ENCODE measurements at places on chromosomes 6 and 20.

DNA sequence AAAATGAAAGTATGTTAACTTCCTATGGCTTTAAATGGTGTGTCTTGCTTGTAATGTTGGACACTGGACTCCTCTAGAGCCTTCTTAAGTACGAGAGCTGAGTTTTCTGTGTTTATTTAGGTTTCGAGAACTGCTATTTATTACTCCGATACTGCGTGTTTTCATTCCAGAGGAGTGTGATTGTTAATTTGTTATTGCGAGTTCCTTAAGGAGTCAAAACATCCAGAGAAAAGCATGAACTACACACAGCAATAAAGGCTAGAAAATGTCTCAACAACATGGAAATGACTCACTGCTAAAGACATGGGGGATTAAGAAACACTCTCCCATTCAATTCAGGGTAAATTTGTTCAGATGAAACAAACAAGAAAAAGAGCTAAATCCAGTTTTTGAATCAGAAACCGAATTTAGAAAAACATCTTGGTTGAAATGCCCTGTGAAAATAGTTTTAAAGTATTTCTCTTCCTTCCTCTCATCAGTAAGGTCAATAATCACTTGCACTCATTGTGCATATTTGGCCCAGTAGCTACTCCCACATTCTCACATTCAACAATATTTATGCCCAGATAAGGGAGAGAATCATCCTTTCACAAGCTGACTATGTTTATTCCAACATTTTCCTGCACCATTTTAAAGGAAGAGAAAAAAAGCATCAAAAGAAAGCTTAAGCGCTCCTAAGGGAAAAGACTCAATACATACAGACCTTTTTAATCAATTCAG lies 36.0 kb downstream of the ATXN1 start:
- no peak for DNase-seq

GRCh38 chr20:2195614-2196013 lies 94.0 kb downstream of the STK35 start:
- no peak for DNase-seq

GRCh38 chr6:111808493-111808892 lies 64.8 kb downstream of the FYN start:
- DNase-seq, result no peak

DNA sequence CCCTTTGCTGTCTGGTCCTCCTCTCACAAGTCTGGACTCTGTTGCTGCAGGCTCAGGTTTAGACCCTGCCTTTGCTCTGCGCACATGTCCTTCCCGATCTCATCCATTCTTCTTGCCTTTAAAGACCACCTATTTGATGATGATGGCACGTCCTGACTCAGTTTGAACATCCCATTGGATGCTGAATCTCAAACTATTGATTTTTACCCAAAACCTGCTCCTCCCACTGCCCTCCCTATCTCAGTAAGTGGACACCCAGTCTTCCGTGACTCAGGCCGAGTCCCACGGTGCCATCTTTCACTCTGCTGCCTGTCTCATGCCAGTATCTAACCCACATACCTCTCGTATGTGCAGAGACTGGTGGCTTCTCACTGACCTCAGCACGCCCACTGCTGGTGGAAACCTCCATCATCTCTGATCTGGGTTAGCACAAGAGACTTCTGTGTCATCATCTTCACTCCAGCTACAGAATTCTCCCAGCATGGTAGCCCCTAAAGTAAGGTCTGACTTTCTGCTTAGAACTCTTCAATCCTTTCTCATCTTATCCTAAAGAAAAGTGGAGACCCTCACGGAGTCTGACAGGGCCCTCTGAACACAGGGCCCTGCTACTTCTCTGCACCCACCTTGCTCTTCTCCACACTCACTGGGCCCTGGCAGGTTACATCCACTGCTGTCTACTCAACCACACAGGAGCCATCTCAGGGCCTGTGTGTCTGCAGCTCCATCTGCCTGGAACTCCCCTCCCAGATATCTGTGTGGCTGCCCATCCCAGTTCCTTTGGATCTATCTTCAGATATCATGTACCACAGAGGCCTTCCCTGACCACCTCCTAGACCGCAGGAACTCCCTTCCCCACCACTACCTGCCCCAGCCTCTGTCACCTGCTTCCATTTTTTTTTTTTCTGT lies 387.1 kb upstream of the AGPAT4 start:
- no peak for DNase-seq

DNA sequence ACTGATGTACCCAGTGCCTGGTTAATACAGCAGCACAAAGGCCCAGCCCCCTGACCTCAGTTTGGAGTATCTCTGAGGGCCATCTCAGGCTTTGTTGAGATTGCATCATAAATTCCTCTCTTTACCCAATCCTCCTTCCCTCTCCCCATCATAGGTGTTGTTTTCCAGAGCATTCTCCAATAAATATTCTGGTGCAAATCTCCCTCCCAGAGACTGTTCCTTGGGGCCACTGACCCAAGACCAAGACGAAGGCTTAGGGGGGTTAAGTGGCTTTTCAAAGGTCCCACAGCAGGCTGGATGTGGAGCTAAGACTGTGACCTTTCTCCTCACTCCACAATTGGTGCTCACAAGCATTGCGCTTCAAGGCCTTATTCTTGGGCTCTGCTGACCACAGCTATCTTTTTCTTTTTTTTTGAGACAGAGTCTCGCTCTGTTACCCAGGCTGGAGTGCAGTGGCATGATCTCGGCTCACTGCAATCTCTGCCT lies 72.4 kb upstream of the ZMYND8 start:
- DNase-seq, result no peak

DNA sequence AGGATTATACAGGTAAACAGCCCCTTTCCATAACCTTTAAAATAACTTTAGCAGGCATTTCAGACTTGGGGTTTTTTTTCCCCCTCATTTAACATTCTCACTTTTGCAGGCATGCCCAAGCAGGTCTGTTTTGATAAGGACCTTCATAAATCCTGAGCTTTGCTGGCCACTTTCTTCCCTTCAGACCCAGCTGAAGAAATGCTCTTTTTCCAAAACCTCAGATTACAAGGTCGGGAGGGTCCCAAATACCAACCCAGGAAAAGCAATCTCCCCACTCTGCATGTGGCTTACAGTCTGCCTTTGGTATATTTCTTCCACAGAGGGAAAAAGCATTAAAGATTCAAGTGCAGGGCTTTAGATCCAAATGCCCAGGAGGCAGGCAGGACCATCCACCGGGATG lies 6.8 kb downstream of the NFATC2 start:
- DNase-seq, result no peak

DNA sequence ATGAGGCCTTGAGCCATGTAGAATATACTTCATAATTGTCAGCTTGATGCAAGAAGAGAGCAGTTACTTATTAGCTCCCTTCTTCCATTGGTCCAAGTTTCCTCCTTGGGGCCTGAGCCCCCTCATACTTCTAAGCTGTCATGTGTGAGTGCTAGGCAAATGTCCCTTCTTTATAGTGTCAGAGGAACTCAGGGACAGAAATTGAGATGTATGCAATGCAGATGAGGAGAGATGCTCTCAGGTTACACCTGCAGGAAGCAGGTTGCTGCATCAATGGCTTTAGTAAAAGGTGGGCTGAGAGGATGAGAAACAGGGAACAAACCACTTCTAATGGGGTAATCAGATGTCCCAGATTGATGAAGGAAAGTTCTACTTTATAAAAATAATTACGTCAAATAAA lies 6.7 kb upstream of the PDSS2 start:
- DNase-seq, result no peak

DNA sequence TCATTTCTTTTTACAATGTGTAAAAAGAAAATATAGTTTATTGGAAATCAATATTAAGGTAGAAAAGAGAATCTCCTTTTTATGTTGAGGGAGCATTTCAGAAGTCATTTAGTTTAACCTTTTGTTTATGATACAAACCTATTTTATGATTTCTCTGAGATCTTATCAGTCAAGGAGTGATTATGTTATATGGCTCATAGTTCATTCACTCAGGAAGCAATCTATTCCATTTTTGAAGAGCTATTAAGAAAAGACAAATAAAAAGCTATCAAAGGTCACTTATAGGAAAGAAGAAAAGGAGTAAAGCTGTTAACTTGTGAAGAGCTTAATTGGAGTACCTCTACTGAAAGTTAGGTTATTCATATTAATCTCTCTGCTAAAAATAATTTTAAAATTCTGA lies 526.6 kb upstream of the JAG1 start:
- no peak for DNase-seq

- DNase-seq, result no peak
These were observed 8.7 kb downstream of the CDS2 start for GRCh38 chr20:5135363-5136012.

- DNase-seq, result no peak
These were observed 58.8 kb upstream of the CNKSR3 start for GRCh38 chr6:154569156-154569862.

DNA sequence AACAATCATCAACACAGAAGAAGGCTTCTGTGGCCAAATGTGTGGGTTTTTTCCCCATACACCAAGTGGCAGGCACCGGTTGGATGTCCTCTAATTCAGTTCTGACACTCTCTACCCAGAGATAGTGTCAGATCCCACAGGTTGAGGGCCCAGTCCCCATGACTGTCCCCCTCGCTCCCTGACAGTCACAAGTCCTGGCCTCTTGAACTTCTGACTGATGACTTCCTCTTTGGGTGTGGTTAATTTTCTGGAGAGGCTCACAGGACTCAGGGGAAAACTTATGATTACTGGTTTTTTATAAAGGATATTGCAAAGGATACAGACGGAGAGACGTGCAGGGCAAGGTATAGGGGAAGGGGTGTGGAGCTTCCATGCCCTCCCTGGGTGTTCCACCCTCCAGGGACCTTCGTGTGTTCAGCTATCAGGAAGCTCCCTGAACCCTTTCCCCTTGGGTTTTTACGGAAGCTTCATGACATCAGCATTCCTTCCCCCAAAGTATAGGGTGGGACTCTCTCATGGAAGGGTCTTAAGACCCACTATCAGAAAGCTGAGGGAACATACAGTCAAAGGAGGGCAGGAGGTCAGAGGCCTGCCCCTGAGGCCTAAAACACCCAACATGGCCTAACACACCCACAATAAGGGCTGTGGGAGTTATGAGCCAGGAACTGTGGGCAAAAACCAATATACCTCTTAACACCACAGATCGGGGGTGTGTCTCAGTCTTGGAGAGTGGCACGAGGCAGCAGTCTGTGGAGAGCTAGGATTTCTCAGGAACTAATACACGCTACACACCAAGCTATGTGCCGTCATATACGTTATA lies 33.3 kb downstream of the FARS2 start:
- DNase-seq, result no peak

DNA sequence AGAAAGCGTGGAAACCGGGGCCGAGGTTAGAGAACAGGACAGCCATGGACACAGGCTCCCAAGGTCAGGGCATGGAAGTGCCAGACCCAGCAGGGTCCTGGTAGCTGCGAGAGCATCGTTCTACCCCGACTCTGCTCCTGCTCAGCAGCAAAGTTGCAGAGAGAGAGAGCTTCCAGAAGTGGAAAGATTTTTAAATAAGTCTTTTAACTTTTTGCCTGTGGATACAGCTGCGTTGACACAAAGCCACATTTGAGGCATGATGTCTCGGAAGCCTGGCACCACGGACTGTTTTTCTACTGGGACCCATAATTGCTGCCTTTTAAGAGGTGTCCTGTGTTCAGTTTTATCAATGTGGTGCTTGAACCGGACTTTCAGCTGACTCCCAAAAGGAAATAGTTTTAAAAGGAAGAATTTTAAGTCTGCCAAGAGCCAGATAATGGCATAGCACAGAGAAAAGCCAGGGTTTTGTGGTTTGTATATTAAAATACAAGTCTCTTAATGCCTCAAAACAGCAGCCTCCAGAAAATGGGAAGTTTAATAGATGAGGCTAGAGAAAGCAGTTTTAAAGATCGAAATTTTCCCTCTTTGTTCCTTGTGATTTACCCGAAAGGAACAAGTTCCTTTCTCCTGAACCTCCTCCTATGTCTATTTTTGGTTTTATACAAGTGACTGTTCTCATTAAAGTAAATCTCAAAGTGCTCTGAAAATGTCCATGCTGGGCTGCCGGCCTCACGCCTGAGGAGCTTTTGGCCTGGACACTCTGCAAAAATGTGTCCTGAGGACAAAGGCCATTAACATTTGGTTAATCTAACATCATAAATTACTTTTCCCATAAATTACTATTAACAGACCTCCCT lies 91.5 kb downstream of the RIN2 start:
- DNase-seq, result no peak

DNA sequence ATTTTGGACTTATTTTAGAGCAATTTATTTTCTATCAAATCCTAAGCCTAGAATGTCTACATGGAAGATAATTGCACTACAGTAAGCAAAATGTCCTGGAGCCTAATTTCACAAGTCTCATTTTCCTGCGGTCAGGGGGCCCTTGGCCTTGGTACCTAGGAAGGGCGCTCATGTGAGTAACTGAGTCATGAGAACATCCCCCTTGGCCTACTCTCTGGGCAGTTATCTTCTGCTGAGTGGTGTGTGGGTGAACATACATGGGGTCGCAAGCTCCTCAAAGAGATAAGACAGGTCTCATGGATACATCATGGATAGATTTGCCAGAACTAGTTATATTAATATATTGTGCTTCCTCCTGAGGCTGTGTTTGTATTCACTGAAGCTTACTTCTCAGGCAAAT lies 211.2 kb upstream of the MARCKS start:
- DNase-seq, result no peak

DNA sequence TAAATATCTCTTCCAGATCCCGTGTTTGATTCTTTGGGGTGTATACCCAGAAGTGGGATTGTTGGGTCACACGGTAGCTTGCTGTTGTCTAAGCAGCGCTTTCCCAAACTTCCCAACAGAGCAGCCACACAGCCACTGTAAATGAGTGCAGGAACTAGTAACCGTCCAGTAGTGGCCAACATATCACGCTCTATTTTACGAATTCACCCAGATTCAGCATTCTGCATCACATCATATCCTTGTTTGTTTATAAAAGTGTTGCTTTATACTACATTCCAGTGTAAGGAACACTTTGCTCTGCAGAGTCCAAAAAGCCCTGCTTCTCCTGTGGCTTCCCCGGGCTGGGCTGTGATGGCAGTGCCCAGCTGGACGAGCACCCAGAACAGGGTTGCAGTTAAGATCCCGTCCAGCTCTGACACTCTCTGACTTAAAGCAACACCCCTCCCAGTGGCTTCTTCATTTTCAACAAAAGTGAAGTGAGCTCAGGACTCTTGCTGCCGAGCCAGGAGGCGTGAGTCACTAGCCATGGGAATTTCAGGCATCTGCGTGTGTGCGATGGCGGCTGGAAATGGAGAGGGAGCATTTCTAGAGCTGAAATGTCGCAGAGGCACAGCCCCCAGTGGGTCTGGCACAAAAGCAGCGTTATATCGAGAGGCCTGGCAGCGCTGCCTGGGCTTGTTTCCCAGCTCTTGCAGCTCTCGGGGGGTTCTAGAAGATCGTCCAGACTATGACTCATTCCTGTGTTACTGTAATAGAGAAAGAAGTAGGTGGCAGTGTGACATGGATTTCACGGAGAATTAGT lies 216.3 kb upstream of the ECI2 start:
- no peak for DNase-seq
